ENCODE measurements at places on chromosomes 12 and 14.

GRCh38 chr12:112961536-112961935 lies 16.8 kb upstream of the OAS2 start:
- DNase-seq: no peak

- no peak for DNase-seq
These were observed 23.0 kb downstream of the KRT76 start for GRCh38 chr12:52754135-52754534.

- no peak for DNase-seq
These were observed 9.2 kb downstream of the OAS2 start for GRCh38 chr12:112987561-112987960.

GRCh38 chr14:33035416-33036194 lies 96.9 kb downstream of the NPAS3 start:
- no peak for DNase-seq

Measured in cerebellar nuclear complex (tissue), 1 donor.